ENCODE measurements at places on chromosomes 12 and 14.

DNA sequence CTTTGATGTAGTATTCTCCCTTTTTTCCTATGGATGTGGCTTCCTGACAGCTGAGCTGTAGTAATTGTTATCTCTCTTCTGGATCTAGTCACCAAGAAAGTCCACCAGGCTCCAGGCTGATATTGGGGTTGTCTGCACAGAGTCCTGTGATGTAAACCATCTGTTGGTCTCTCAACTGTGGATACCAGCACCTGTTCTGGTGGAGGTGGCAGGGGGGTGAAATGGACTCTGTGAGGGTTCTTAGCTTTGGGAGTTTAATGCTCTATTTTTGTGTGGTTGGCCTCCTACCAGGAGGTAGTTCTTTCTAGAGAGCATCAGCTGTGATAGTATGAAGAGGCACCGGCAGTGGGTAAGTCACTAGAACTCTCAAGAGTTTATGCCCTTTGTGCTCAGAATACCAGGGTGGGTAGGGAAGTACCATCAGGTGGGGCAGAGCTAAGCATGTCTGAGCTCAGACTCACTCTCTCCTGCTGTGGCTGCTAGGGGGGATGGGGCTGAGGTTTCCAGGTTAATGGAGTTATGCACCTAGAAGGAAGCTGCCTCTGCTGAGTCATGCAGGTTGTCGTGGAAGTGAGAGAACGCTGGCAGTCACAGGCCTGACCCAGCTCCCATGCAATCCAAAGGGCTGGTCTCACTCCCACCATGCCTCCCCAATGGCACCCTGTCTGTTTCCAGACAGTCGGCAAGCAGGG is 3.0 kb upstream of the TAS2R14 start:
- no peak for DNase-seq

DNA sequence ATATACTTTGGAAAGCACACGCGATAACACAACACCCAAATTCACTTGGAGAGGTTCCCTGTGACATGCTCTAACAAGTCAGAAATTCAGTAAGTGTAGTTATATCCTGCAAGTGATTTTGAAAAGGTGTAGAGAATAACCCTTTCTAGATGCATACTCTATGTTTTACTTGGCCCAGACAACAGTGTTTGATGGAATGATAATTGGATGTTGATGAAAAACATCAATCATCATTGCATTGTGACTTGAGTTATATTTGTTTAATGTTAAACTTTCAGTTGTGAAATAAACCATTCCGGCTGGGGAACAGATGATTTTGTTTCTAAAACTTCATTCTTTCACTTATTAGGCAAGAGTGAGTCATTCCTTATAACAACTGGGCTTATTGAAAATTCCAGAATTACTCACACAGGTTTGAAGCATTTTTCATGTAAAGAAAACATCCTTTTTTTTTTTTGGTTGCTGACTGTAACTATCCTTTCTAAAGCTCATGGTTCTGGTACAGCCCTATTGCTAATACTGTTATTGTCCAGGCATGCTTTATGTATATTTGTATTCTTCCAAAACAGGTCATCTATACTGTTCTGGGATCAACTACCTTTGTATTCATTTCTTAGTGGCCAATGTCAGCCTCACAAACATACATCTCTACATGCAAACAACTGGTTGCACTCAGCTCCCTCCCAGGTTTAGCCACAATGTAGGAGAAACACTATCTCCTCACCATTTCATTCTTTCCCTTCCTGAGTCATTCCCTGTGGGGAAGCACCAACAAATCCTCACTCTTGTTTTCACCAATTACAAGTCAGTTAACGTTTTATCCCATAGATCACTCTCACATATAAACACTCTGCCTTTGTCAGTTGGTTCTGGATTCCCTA is 121.2 kb upstream of the LRIG3 start:
- DNase-seq = no peak

- DNase-seq = no peak
Observed at GRCh38 chr12:119415714-119416113, 81.2 kb downstream of the CCDC60 start.

DNA sequence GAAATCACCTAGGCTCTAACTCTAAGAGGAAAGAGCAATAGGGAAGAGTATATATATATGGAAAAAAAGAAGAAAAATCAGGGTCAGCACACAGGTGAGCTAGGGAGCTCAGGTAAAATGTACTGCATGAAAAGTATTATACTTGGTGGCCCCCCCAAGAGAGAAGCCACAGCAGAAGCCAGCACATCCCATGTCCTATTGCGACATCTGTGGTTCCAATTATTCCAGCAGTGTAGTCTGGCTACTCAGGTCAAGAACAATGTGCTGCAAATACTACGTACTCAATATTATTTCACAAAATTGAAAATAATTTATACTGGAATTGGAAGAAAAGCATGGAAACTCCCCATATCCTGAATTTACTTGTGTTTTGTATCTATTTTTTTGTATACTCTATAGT is 85.5 kb downstream of the CEP83 start:
- DNase-seq = no peak

DNA sequence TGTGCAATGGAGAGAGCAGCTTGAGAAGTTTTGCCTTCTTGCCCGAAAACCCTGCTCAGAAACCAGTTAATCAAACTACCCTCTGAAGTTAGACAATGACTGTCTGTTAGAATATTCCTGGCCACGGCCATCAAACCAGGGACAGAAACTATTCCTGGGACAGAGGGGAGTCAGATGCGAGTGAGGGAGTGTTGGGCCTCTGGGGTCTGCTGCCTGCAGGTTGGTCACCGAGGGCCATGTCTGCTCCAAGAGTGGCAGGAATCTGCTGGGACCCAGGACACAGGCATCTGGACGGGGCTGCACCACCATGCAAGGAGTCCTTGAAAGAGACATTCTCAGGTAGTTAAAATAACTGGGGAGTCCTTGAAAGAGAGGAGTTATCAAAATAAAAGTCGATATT is 16.9 kb upstream of the EIF2B2 start:
- DNase-seq = no peak

GRCh38 chr12:124719231-124719630 is 144.4 kb downstream of the SCARB1 start:
- DNase-seq = no peak

DNA sequence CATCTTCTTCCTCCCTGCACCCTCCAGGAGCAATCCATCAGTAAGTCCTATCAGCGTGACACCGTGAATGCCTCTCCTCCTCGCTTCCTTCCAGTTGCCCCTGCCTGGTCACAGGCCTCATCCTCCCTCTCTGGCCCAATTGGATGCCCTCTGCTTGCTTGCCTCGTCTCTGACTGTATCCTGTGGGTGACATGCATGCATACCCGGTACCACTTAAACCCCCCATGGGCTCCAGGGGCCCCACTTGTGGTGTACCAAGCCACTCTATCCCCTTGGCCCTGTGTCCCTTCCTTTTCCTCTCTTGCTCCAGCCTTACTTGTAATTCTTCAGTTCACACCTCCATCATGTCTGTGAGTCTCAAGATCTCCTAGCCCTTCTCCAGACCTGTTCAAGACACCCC is 106.0 kb upstream of the RTL1 start:
- no peak for DNase-seq

DNA sequence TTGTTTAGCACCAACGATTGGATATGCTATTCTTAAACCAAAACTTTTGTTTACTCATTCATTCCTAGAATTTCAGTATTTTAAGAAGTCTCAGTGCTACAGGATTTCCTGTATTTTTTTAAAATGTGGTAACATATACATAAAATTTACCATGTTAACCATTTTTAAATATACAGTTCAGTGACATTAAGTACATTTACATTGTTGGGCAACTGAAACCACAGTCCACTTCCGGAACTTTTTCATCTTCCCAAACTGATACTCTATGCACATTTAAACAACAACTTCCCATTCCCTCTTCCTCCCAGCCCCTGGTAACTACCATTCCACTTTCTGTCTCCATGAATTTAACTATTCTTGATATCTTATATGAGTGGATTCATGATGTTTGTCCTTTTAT is 30.3 kb downstream of the PDE3A start:
- DNase-seq = no peak

GRCh38 chr14:93862265-93862664 is 64.9 kb upstream of the FAM181A start:
- DNase-seq = no peak

- DNase-seq = no peak
Observed at GRCh38 chr14:55124774-55125386, 4.2 kb upstream of the LGALS3 start.

DNA sequence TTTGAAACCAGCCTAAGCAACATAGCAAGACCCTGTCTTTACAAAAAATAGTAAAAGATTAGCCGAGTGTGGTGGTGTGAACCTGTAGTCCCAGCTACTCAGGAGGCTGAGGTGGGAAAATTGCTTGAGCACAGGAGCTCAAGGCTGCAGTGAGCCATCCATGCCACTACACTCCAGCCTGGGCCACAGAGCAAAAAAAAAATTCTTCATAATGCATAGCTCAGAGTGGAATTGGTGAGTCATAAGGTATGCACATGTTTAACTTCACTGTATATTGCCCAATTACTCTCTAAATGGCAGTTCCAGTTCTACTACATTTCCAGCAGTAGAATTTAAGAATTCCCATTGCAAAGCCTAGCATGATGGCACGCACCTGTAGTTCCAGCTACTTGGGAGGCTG is 26.8 kb upstream of the CLIP1 start:
- no peak for DNase-seq

DNA sequence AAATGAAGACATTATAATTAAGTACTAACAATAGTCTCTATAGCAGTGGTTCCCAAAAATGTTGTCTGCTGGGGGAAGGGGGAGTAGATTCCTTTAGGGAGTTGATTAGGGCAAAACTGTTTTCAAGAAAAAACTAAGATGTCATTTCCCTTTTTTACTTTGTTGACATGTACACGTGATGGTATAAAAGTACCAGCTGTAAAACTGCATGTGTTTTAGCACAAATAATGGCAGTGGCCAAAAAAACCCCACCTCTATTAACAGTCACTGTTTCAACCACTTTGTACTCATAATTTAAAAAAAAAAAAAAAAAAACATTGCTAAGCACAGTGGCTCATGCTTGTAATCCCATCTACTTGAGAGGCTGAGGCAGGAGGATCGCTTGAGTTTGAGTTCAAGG is 61.7 kb downstream of the PPP1R12A start:
- no peak for DNase-seq

- DNase-seq = no peak
Observed at GRCh38 chr12:1845427-1845826, 25.1 kb downstream of the LRTM2 start.

- no peak for DNase-seq
Observed at GRCh38 chr12:111635524-111635923, 36.4 kb upstream of the ATXN2 start.

DNA sequence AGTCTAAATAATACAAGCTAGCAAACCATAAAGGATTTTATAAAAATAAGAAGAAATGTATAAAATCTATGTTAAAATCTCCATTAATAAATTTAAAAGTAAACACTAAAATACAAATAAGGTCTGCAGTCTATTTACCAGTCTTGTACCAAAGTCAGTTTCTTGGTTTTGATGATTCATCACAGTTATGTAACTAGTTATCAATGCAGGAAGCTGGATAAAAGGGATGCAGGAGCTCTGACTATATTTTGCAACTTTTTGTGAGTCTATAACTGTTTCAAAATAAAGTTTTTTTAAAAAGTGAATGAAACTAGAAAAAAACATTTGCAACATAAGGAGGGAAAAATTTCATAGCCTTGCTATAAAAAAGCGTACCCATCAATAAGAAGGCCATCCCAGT is 151.5 kb downstream of the DERA start:
- no peak for DNase-seq

- DNase-seq = no peak
Observed at GRCh38 chr12:18320036-18320617, 58.8 kb downstream of the PIK3C2G start.

DNA sequence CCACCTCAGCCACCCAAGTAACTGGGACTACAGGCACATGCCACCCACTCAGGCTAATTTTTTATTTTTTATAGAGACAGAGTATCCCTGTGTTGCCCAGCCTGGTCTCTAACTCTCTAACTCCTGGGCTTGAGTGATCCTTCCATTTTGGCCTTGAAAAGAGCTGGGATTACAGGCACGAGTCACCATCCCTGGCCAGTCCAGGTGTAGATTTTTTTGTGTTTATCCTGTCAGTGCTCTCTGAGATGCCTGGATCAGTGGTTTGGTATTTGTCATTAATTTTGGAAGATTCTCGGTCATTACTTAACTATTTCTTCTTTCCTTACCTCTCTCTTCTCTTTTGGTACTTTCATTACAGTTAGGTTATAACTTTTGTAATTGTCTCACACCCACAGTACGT is 5.3 kb upstream of the HIF1A start:
- no peak for DNase-seq

DNA sequence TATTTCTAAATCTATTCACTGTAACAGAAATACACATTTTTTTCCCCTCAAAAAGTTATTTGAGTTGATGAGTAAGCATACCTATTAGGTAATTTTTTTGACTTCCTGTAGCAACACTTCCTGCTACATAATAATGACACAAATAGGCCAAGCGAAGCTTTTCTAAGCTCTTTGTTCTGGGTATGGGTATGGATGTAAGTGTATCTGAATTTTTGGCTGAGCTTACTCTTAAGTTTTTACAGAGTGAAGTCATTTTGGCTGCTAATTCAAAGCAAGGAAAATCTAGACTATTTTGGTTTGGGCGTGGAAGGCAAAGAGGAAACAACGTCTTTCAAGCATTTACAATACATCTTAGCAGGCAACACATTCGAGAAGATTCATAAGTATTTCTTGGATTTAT is 1206.0 kb upstream of the FLRT2 start:
- no peak for DNase-seq

- DNase-seq = no peak
Observed at GRCh38 chr14:75723716-75724115, 62.7 kb downstream of the TTLL5 start.

DNA sequence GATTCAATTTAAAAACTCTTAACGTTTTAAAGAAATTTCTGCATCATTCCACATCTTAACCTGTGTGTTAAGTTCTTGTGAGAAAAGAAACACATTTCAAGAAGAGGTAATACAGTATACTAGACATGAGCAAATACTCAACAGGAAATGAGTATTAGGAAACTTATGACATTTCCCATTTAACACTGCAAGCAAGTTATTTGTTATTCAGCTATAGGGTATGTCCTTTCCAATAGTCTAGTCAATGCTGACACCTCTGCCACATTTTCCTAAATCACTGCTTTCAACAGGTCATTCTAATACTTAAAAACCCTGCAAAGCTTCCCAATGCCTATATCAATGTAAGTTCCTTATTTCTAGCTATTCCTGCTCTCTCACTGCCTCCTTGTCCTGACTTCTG is 93.1 kb downstream of the DDHD1 start:
- DNase-seq = no peak
